ENCODE measurements at places on chromosomes 16 and 17. TPM values are rescaled to one million over a fixed set of nuclear protein-coding genes. Genes with fewer than 3 reads are reported as not detected.

The DGKE gene
- 34.3 TPM for total RNA-seq

The CRYM gene
- total RNA-seq, result not detected

The ARL6IP1 gene
- 105 TPM for total RNA-seq

The PRR11 gene
- total RNA-seq, result 29.4 TPM

The MT1X gene
- 60.7 TPM for total RNA-seq

The ASB16 gene
- total RNA-seq, result 0.42 TPM

The HBA1 gene
- not detected for total RNA-seq

GRCh38 chr17:60501589-60501988 lies 24.5 kb downstream of the APPBP2 start:
- DNase-seq, result no peak

GRCh38 chr17:38797158-38797490 lies 2.2 kb downstream of the PIP4K2B start:
- no peak for DNase-seq

DNA sequence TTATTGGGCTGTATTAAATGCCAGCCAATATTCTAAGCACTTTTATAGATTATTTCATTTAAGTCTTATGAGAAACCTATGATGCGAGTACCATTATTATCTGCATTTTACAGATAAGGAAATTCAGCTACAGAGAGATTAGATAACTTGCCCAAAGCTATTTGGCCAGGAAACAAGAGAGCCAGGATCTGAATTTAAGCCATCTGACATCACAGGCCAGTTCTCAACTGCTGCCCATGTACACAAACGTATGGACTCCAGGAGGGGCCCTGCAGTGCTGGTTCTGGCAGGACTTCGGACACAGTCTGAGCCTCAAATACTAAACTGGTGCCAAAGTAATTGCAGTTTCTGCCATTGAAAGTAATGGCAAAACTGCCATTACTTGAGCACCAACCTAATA lies 40.2 kb downstream of the CPPED1 start:
- DNase-seq, result no peak

GRCh38 chr17:77444984-77445759 lies 304.4 kb downstream of the SEC14L1 start:
- peak; percentile 80 for DNase-seq

GRCh38 chr16:80028581-80029380 lies 428.2 kb upstream of the MAF start:
- no peak for DNase-seq

DNA sequence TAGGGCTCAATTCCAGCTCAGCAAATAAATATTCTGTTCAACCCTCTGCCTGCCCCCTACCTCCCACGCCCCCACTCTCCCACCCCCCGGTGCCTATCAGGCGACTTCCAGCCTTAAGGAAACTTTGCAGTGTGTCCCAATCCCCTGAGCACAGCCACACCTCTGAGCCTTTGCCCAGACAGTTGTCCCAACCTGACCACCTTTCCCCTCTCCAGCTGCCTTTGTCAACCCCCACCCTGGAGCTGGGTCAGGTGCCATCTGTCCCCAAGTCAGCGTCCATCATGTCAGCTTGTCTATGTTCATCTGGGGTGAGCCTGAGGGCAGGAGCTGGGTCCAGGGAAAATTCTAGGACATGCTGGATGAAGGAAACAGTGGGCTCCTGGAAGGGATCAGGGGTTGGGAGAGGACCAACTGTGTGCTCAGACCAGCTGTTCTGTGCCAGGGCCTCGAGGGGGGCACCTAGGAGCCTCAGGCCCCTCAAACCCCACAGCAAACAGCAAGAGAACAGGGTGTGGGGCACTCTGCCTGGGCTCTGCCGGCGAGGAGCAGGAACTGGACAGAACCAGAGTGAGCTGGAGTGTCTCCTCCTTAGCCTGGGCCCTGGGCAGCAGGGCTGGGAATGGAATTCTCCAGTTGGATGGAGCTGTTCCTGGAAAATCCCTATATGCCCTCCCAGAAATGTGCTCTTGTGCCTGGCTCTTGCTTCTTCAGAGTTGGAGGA lies 17.8 kb downstream of the CDH16 start:
- DNase-seq, result no peak

GRCh38 chr17:37737971-37738370 lies 6.9 kb downstream of the HNF1B start:
- no peak for DNase-seq

DNA sequence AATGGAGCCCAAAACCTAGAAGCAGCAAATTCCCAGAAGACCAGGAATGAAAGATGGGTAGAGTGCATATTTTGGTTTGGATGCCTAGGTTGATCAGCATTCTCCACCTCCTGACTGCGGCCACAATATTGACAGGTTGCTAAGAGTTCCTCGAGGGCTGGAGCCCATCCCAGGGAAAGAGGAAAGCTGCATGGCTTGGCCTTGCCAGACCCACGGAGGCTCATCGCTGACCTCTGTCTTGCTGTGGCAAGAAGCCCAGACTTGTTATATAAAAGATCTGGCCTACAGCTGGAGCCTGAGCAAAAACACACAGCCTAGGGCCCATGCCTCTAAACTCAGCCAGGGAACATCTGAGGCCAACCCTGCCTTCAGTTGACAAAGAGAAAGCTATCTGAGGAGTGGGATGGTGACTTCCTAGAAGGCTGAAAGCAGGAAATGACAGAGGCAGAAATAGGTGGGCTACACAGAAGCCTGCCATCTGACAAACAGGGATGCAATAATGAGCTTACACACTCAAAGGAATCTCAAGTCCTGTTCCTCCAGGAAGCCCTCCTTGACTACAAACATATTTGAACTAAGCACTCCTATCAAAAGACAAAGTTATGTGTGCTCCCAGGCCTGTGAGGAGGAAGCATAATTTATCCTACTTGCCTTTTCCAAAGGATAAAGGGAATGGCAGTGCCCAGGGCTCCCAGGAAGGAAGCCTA lies 22.5 kb upstream of the SLC35B1 start:
- DNase-seq, result no peak

GRCh38 chr17:50661795-50662391 lies 27.2 kb downstream of the ABCC3 start:
- DNase-seq, result peak; percentile 23
